ENCODE measurements at places on chromosomes 2 and 18.

DNA sequence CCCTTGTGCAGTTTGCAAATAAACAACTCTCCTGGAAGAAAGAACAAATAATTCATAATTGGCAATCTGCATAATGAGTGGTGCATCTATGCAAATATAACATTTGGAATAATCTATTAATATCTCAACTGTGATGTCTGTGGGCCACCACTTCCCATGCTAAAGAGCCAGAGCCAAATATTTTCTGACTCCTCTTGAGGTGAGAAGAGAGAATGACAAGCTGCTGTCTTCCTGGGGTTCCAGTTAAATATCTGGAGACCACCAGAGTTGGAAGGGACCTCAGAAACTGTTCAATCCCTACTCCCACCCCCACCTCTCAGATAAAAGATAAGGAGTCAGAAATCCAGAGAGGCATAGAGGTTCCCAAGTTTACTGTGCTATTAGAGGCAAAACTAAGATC, 241.0 kb upstream of the SLC14A2 start:
- DNase-seq, result no peak

- no peak for DNase-seq
Observed at GRCh38 chr2:168025487-168026202, 221.8 kb downstream of the STK39 start.

DNA sequence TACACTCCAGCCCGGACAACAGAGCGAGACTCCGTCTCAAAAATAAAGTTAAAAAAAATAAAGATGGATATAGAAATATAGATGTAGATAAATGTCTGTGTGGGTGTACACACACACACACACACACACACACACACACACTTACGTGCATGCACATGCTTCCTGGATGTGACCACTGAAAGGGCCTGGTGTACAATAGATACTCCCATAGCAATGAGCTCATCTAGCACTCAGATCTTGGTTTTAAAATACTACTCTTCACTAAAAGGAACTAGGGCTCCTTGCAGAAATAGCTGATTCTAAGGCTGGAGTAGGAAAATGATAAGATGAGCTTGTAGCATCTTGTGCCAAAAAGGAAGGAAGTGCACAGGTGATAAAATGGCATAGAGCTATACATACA, 39.1 kb downstream of the ROCK2 start:
- DNase-seq, result peak; percentile 37

DNA sequence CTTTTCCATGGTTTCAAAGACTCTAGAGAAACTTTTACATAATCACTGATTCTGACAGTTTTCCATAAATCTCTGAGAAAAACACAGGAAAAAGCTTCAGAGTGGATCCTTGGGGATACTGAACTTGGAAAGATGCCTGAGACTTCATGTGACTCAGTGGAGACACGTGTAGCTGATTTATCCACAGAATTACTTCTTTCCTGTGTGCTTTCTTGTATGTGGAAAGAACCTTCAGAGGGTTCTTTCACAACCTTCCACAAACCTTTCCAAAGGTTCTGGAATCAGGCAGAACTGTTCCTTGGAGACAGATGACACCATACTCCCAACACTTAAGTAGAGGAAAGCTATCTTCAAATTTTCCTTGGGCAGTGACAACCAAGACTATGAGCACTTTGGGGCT, 207.2 kb downstream of the RND3 start:
- DNase-seq, result peak; percentile 69

GRCh38 chr2:181117206-181117925, 137.0 kb downstream of the UBE2E3 start:
- DNase-seq, result no peak

DNA sequence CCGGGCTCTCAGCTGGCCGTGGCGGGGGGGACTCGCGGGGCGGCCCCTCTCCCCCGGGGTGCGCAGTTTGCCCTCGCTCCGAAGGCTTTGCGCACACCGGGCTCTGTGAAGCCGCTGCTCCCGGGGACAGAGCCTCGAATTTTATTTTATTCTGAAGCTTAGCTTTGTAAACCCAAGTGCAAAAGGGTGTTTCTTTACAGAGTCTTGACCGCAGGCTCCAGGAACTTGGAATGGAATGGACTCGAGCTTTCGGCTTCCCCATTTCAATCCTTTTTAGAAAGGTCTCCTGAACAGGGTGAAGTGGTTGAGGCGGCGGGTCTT, 2.0 kb downstream of the GALR1 start:
- DNase-seq, result no peak

DNA sequence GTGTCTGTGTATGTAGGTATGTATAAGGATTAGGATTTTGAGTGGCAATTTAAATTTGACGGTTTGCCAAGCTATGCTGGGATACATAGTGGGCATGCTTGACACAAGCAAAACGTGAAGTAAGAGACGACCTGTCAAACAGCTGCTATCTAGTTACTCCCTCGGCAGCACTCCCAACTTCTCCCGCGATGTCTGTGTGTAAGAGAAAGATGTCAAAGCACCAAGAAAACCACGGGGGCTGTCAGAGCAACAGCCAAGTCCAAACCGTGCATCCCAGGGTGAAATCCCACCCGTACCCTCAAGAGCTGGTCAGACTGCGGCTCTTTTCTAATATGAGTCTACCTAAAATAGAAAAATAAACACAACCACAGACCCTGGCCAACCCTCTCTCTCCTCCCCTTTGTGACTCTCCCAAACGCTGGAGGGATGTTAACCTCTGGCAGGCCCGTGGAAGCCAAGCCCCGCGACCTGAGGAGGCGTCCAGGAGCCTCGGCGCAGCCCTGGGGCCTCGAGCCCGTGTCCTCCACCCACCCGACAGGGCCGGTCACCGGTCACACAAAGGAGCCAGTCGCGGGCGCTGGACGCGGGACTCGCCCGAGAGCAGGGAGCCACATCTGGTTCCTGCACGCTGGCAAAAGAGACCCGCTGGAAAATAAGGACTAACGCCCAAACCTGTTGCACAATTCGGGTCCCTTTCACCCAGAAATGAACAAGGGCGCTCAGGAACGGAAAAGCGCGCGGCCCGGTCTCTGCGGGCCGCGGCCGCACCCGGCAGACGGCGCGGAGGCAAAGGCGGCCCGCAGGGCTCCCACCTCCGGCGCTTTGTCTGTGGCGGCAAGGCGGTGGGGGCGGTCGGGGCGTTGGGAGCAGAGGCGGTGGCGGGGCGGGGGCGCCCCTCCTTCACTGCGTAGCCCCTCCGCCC, 925 bp downstream of the SESTD1 start:
- DNase-seq, result peak; percentile 56

- no peak for DNase-seq
Observed at GRCh38 chr2:209146682-209147320, 277.0 kb upstream of the MAP2 start.

DNA sequence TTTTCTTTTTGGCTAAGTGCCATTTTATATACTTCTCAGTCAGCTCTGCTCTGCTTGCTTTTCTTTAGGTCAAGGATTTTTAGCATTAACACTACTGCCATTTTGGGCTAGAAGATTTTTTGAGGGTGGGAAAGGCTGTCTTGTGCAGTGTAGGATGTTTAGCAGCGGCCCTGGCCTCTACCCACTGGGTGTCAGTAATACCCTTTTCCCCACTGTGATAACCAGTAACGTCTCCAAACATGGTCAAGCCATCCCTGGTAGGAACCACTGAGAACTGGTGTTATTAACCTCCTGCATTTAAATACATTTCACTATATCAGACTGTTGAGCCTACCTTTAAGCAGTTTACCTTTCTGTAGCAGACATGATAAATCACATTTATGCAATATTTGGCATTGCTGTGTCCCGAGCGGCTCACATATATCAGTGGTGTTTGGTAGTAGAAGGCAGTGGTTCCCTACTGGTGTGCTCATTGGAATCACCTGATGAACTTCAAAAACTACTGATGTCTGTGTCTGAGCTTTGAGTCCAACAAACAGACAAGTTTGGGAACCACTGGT, 70.5 kb downstream of the CEP192 start:
- no peak for DNase-seq

DNA sequence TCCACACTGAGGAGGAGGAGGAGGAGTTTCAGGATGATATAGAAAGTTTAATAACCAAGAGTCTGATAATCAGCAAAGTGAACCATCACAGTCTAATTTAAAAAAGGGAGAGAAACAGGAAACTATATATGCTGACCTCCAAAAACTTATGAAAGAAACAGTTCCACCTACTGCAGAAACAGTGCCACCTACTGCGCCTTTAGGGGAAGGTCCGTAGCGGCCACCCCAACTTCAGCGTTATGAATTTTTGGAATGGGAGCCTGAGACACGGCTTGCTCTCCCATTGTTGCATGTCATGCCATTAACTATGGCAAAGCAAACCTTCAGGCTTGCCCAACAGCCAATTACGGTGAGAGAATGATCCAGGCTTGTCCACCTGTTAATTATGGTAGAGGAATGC, 1719.2 kb upstream of the LRRTM1 start:
- DNase-seq, result no peak

- DNase-seq, result no peak
Observed at GRCh38 chr2:96167407-96168013, 22.3 kb upstream of the DUSP2 start.

- DNase-seq, result no peak
Observed at GRCh38 chr18:74402806-74403433, 54.2 kb downstream of the DIPK1C start.

GRCh38 chr18:65429601-65430000, 321.2 kb upstream of the CDH7 start:
- no peak for DNase-seq

DNA sequence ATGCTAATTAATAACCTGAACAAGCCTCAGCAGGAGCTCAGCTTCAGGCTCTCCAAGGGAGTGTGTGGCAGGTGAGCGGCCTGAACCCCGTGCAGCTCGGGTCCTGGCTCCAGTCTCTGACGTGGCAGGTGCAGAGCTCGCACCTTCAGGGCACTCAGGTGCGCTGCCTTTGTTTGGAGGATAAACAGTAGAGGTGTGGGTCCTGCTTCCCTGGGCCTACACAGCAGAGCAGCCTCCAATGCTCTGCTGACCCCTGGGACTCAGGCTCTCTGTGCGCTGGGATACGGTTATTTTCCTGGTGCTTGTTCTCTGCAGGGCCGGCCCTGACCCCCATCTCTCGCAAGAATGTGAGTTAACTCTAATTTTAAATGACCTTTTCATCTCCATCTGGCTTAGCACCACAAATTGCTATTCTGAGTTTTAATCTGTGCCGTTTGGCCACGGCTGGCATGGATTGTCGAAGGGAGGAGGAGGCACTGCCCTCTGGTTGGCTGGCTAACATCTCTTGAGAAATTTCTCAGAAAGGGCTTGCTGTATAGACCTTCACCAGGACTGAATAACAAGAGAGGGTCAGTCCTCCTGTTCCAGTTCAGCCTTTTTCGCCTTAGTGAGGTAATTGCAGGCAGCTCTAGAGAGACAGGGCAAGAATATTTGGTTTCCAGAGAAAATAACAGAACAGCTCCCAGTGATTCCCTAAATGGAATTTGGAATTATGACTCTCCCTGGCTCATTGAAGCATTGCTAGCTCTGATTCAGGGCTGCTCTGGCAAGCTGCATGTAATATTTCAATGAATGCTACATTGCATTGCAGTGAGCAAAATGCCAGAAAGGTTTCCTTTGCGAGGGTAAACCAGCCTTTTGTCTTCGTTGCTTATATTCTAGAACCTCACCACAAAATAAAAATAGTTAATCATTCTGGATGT, 161.8 kb downstream of the DCDC2C start:
- DNase-seq, result no peak

DNA sequence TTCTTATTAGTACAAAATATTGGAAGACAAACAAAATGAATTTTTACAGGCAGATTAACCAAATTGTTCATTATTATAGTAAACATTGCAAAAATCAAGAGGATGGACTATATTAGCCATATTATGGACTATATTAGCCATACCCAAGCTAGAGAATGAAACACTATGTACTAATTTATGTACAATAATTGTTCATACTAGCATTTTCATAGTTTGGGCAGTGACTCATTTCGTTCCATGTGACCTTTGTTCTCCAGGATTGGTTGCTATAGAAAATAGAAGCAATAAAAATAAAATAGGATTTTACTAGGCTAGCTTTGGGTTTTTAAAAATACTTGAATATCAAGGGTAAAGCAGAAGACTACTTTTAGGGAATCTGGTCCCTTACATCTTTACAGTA, 176.8 kb downstream of the ZEB2 start:
- DNase-seq, result no peak

Data from NCI-H226 (cell line).